ENCODE measurements at places on chromosomes 2 and 18.
A peak's percentile ranks its signal among the peaks of the same experiment; 100 is the strongest.

GRCh38 chr2:3626118-3626811, 31.4 kb downstream of the COLEC11 start:
- DNase-seq, result no peak

DNA sequence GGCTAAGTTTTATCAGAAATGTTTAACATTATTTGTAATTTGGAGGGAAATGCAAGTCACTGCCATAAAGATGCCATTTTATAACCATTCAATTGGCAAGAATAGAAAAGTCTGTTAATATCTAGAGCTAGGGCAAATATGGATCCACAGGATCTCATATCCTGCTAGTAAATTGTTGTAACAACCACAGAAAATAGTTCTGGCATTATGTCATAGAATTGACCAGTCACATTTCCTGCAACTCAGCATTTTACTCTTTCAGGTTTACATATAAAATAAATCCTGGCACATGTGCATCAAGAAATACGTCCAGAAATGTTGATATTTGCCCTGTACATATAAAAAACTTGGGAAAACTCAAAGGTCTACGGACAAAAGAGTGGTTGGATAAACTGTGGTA, 32.9 kb downstream of the OSBPL6 start:
- peak; percentile 16 for DNase-seq

- no peak for DNase-seq
These were observed 138.9 kb downstream of the HAUS1 start for GRCh38 chr18:46243095-46243494.

DNA sequence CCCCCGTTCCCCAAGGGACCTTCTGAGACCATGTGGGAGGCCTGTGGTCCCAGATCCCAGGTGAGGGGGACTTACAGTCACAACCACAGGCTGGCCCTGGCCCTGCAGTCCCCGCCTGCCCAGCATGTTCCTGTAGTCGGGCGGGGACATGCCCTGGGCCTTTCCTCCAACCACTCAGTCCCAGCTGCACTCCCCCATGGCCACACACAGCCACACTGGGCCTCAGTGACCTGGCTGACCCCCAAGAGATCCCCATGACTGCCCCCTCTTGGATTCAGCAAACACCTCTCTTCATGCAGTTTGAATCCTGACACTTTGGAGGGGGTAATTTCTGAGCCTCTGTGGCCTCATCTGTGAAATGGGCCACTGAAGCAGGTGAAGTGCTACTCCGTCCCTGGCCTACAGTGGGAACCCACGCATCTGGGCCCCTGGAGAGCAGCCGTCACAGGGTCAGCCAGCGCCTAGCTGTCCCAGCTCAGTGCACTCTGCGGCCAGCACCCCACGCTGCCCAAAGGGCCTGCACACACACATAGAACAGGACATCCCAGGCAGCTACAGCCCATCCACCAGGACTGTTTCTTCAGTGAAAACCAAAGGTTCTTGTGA, 12.7 kb upstream of the ARHGEF4 start:
- no peak for DNase-seq

GRCh38 chr2:156003780-156004179, 328.7 kb downstream of the NR4A2 start:
- DNase-seq, result no peak

- no peak for DNase-seq
These were observed 638.2 kb upstream of the LRRTM1 start for GRCh38 chr2:80942766-80943165.

DNA sequence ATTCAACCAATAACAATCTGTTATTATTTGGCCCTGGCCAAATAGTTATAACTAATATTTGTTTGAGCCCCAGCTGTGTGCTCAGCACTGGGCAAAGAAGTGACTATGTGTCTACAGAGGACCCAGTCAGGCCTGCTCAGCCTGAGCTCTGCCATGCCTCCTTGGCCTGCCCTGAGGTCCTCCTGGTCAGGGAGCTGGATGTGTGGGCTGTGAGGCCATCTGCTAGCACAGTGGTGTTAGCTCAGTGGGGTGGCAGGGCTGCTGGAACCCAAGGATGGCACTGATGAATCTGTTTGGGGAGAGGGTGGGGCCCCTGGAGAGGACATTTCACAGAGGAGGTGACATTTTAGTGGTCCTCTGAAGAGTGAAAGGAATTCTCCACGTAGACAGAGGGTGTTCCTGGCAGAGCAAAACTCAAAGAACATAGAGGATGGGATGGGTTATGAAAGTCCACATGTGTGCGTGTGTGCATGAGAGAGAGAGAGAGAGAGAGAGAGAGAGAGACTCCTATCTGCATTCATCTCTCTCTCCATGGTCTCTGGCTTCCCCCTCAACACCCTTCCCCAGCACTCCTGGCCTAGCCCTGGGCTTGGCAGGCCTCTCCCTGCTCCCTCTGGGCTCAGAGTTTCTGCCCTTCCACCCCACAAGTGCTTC, 21.2 kb upstream of the ATOH8 start:
- DNase-seq, result no peak

DNA sequence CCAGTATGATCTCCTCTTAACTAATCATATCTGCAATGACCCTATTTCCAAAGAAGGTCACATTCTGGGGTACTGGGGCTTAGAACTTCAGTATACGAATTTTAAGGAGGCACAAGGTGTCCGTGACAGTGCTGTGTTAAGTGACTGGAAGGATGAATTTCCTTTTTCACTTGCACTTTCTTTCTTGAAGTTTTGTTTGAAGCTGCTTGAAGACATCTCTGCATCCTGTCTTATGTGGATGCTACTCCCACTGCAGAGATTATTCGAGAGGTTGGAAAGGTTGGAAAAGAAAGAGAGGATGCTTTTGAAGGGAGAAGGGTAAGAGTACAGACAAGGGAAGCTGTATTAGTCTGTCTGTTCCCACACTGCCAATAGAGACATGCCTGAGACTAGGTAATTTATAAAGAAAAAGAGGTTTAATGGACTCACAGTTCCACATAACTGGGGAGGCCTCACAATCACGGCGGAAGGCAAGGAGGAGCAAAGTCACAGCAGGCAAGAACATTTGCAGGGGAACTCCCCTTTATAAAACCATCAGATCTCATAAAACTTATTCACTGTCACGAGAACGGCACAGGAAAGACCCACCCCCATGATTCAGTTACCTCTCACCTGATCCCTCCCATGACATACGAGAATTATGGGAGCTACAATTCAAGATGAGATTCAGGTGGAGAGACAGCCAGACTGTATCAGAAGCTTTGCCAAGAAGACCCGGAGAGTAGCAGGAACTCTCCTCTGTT, 3.6 kb upstream of the RNF144A start:
- DNase-seq, result no peak

DNA sequence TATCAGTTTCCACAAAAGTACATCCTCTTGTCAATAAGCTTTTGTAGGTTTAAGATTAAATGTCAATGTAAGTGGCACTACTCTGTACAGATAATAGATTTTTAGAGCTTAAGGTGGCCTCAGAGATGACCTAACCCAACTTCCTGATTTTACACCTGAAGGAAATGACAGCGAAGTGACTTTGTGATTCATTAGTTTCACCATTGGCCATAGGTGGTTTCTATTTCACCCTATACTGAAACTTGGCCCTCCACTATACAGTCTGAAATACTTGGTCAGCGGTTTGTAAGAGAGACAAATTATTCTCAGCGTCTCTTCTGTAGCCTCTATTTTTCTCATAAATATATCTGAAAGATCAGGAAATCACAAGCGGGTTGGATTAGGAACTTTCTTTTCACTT, 330.4 kb upstream of the FAM98A start:
- DNase-seq, result no peak

DNA sequence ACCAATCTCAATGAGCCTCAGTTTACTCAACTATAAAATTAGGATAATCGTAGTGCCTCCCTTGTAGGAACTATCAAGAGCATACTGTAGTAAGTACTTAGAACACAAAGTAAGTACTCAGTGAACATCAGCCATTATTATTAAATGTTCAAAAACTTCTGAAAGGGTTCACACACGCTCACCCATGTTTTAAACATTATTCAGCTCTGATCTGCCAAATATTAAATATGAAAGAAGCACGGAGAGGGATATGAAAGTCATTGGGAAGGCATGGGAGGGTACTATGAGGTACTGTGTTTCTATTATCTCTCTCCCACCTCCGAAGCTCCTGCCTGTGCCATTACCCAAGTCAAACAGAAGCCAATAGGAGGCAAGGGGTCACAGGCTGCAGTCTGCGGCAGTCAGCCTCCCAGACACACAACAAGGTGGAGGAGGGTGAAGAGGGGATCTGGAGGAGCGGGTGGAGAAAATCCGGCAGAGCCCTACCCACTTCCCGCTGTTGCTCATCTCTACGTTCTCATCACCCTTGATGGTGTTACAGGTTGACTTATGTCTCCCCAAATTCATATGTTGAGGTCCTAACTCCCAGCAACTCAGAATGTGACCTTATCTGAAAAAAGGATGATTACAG, 2.0 kb upstream of the TBC1D8 start:
- DNase-seq, result no peak

- no peak for DNase-seq
These were observed 67.7 kb upstream of the POU3F3 start for GRCh38 chr2:104786204-104786603.

DNA sequence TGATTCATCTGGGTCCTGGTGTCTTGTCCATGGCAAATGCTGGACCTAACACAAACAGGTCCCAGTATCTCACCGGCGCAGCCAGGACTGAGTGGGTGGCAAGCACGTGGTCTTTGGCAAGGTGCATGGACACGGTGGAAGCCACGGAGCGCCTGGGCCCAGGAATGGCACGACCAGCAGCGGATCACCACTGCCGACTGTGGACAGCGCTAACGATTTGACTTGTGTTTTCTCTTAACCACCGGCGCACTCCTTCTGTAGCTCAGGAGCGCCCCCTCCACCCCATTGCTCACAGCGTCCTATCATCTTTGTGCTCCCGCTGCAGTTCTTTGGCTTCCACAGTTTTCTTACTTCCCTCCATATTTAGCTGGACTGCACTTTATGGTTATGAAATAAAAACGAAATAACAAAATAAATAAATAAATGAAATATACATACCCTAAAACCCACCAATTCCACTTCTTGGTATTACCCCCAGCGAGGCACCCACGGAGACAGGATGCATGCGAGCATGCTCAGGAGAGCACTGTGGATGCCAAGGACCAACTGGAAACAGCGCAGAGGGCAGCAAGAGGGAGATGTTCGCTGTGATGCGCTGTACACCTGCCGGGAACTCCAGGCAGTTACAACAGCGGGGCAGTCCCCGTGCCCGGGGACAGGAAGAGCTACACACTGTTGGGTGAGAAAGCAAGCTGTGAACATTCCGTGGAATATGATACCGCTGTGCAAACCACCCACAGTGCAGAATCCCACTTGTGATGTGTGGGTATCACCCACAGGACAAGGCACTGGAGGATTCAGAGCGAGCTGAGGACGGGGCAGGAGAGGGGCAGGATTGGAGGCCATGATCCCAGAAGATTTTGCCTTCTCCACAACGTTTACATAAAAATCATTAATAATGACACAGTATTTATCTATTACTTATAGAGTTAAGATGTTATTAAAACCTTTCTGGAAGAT, 7.0 kb upstream of the CIDEA start:
- DNase-seq, result no peak

- no peak for DNase-seq
These were observed 22.2 kb downstream of the SOWAHC start for GRCh38 chr2:109636317-109636716.

GRCh38 chr2:197059477-197059876, 133.0 kb upstream of the PGAP1 start:
- no peak for DNase-seq

- DNase-seq, result no peak
These were observed 112.5 kb downstream of the ATL2 start for GRCh38 chr2:38264396-38265221.

- no peak for DNase-seq
These were observed 143.5 kb downstream of the LDLRAD4 start for GRCh38 chr18:13362051-13362450.

DNA sequence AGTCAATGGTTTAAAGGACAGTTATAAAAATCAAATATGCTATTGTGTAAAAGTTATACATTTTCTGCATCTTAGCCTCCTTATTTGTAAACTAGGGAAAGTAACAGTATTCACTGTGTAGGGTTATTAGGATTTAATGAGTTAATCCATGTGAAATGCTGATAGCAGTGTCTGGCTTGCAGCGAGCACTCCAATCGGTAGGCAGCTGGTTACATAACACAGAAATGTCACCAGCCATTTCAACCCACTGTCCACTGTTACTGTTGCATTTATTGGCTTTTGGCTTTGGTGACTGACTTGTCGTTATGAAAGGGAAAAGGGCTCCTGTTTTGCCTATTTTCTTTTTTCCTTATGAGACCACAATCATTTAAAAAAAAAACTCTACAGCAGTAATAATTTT, 38.9 kb downstream of the ID2 start:
- DNase-seq, result no peak

DNA sequence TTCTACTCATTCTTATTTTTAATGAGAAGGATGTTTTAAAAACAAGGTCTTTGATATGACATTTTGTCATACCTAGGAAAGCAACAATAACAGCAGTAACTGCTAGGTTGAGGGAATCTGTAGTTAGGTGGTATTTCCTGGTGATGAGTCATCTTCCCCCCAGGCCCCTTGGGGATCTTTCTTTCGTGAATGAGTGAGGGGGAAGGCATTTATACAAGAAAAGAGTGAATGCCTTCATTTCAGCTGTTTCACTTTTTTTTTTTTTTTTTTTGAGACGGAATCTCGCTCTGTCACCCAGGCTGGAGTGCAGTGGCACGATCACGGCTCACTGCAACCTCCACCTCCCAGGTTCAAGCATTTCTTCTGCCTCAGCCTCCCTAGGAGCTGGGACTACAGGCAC, 108.6 kb downstream of the MAP4K4 start:
- DNase-seq, result peak; percentile 60

- no peak for DNase-seq
These were observed 5.2 kb downstream of the TGIF1 start for GRCh38 chr18:3455090-3455635.

- DNase-seq, result peak; percentile 63
These were observed 97.6 kb upstream of the SLC39A10 start for GRCh38 chr2:195559431-195559914.

DNA sequence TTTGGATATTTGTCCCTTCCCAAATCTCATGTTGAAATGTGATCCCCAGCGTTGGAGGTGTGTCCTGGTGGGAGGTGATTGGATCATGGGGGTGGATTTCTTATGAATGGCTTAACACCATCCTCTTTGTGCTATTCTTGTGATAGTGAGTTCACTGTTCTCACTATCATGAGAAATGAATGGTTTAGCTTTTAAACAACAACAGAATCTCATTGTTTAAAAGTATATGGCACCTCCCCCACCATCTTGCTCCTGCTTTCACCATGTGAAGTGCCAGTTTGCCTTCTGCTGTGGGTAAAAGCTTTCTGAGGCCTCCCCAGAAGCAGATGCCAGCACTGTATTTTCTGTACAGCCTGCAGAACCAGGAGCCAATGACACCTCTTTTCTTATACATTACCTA, 38.1 kb downstream of the KIAA1328 start:
- no peak for DNase-seq

GRCh38 chr2:70121627-70122372, 34.5 kb downstream of the PCBP1 start:
- no peak for DNase-seq

GRCh38 chr2:212223696-212224095, 314.9 kb downstream of the ERBB4 start:
- no peak for DNase-seq

All from kidney epithelial cell (primary cell).